Amniotic epithelial cell (primary cell): ENCODE measurements at places on chromosomes 16 and 17.

DNA sequence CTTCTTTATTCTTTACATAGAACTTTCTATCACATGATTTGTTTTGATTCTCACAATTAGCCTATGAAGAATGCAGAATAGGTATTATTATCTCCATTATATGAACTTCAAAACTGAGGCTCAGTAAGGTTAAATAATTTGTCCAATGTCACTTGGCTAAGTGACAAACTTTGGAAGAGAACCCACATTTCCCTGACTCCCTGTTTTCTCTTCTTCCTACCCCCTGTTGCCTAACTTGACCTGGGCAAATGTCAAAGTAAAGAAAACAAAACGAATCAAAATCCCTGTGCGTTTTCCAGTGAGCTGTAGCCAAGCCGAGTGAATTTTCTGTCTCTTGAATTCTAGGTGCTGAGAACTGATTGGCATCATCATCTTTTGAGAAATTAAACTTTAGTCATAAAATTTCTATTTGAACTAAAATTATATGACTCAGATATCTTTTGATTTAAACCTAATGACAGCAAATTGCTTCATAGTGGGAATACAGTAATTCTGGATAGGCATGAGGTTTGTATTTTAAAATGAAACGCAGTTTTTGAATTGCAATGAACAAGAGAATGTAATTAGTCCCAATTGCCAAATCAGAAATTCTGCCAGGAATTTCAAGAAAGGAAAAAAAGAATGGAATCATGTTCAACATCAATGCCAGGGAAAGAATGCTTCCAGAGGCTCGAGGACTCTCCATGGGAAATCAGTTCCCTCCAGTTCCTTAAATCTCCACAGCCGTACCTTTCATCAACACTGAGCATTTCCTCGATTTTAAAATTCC, 4.6 kb upstream of the NACA2 start:
- DNase-seq, result no peak

- no peak for DNase-seq
Measured at GRCh38 chr16:314795-315299, 31.9 kb downstream of the PDIA2 start.

- DNase-seq, result no peak
Measured at GRCh38 chr17:49573510-49574322, 2.0 kb upstream of the NXPH3 start.

GRCh38 chr16:53503991-53504663, 1.1 kb upstream of the AKTIP start:
- peak; percentile 29 for DNase-seq

GRCh38 chr17:5182597-5183409, 8.9 kb downstream of the ZNF594 start:
- no peak for DNase-seq

DNA sequence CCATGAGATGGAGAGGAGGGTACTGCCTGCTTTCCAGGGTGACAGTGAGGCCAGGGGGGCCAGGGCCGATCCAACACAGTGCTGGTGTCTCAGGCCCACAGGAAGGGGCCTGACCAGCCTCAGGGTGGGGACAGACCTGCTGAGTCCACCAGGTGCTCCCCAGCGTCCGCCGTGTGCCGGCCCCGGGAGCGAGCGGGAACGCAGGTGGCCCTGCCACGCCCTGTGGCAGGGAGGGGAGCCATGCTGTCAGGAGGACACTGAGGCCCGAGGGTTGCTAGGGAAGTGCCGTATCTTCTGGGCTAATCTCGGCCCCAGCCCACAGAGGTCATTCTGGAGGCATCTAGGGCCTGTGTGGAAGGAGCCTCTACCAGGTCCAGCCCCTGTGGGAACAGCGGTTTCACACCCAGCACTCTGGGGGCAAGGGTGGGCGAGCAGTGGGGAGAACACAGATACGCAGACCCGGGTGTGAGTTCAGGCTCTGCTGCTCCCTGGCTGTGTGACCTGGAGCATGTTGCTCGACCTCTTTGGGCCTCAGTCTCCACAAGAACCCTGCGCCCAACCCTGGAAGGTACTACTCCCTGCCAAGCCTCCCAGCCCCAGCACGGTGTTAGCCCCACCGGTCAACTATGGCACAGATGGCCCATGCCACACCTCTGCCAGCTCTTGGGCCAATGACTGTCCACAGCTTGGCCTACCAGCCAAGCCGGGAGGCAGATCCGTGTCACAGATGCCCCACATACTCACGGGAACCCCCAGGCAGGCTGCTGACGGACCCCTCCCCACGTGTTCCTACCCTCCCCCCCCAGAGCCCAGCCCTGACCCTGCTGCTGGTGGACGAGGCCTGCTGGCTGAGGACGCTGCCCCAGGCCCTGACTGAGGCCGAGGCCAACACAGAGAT, 43.9 kb upstream of the ZC3H18 start:
- no peak for DNase-seq

GRCh38 chr16:1788095-1788707, 5.3 kb downstream of the IGFALS start:
- DNase-seq, result no peak

DNA sequence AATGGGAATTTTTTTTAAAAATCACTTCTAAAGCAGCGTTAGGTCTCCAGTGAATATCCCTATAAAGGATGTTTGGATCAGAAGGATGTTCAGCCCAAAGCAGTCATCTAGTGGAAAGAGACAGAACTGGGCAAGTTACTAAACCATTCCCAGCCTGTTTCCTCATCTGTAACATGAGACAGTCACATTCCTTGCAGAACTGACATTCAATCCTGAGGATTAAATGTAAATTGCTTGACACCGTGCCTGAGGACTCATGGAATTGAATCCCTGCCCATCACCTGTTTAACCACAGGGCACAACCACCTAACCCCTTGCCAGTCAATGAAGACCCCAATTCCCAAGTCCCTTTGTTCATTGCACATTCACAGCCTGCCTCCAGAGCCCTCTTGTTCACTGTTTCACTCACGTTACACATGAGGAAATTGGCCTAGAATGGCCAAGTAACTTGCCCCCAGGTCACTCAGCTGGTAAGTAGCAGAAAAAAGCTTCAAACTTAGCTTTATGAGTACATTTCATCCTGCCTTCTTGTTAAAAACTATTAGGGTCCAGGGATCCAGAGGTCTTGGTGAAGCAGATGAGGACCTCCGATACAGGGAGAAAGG, 1.4 kb downstream of the CMTM2 start:
- DNase-seq, result peak; percentile 75

DNA sequence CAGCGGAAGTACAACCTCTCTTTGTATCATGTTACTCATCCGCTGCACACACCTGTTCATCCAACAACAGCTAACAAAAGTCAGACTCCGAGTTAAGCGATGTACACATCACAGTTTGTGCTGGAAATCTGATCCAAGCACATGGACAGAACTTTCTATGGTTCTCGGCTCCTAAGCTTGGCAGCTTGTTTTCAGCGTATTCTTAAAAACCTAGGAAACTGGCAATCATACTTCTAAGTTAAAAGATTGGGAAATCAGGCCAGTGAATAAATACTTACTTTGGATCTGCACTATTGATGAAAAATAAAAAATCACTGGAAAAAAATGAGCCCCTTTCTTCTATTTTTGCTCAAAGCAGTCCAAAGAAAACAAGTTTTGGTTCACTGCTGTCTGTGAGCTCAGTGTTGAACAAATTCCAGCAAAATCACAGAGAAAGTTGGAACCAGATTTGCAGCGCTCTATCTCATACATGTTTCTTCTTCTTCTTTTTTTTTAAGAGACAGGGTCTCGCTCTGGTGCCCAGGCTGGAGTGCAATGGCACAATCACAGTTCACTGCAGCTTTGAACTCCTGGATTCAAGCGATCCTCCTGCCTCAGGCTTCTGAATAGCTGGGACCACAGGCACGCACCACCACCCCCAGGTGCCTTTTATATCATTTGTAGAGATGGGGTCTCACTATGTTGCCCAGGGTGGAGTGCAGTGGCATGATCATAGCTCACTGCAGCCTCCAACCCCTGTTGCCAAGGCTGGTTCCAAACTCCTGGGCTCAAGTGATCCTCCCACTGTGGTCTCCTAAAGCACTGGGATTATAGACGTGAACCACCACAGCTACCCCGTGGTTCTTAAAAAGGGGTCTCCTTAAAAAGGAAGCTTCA, 71.6 kb upstream of the CREBBP start:
- DNase-seq, result no peak

DNA sequence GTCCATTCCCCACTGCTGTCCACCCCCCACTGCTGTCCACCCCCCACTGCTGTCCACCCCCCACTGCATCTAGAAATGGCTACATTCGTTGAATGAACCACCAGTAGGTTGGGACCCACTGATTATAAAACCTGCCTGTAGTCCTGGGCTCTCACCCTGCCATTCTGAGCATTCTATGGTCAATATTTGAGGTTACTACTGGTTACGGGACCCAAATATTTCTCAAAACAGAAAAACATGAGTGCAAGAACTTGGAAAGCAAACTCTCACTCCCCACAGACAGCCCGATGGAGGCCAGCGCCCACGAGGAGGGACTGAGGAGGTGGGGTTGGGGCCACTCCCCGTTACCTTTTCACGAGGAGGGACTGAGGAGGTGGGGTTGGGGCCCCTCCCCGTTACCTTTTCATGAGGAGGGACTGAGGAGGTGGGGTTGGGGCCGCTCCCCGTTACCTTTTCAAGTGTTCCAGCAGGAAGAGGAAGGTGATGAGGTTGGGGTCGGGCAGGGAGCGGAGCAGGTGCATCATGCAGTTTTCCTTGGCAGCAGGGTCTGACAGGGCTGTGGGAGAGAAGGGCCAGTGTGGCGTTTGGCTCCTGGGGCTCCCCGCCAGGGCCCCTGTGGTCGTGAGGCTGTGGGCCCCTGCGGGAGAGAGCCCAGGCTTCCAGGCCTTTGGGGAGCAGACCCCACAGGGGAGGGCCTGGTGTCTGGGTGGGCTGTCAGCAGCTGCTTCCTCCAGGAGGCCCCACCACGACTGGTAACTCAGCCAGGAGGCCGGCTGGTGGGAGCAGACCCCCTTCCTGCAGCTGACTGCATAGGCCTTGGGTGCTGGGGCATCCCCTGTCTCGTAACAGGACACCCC, 12.5 kb downstream of the TIMM22 start:
- no peak for DNase-seq

DNA sequence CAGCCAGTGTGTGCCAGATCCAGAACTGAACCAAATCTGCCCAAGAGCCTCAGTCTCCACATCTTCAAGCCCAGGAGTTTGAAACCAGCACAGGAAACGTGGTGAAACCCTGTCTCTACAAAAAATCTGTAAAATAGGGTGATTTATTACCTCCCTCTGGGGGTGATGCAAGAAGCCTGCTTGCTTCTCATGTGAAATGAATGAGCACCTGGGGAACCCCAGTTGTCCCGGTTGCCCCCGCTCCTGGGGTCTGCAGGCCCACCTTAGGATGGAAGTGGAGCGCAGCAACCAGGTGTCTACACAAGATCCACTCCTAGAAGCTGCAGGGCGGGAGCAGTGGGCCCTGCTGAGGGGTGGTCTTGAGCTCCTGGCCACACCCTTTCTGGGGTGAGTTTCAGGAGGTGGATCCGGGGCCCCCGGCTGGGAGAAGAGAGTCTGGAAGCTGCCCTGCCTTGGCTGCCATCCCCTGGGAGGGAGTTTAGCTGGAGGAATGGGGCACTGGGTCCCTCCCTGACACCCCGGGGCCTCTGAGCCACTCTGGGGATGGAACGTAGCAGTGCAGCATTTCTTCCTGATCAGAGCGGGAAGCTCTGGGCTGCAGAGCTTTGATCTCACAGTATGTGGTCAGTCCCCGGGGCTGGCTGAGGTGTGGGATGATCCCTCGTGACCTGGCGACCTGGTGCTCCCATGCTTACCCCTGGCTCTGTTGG, 117.8 kb downstream of the RAB11FIP4 start:
- no peak for DNase-seq

DNA sequence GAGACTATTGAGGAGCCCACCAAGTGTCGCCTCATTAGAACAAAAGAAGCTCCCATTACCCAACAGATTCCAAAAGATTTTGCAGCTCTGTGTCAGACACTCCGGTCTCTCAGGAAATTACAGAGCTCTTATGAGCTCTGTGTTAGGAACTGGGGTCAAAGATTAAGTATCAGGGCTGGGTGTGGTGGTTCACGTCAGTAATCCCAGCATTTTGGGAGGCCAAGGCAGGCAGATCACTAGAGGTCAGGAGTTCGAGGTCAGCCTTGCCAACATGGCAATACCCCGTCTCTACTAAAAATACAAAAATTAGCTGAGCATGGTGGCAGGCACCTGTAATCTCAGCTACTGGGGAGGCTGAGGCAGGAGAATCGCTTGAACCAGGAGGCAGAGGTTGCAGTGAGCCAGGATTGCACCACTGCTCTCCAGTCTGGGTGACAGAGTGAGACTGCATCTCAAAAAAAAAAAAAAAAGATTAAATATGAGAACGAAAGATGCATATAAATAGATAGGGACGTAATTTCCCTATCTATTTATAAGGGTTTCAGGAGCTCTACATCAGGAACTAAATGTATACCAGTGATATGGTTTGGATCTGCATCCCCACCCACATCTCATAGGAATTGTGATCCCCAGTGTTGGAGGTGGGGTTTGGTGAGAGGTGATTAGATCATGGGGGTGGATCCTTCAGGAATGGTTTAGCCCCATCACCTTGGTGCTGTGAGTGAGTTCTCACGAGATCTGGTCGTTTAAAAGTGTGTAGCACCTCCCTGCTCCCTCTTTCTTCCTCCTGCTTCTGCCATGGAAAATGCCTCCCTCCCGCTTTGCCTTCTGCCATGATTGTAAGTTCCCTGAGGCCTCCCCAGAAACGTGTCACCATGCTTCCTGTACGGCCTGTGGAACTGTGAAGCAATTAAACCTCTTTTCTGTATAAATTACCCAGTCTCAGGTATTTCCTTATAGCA, 111.4 kb downstream of the PRKCA start:
- DNase-seq, result no peak

DNA sequence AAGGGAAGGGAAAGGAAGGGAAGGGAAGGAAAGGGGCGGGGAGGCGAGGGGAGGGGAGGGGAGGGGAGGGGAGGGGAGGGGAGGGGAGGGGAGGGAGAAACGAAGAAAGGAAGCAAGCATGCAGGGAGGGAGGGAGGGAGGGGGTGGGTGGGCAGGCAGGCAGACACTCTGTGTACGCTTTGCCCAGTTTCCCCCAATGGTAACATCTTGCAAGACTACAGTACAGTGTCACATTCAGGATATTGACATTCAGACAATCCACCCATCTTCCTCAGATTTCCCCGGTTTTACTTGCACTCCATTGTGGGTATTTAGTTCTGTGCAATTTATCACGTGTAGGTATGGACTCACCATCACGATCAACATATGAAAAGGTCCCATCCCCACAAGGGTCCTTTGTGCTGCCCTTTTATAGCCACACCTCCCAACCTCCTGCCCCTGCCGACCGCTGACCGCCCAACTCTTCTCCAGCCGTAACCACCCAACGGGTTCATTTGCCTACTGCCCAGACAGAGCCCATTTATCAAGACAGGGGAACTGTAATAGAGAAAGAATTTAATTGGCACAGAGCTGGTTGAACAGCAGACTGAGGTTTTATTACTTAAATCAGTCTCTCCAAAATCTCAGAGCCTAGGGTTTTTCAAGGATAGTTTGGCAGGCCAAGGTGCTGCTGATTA, 91.4 kb upstream of the FA2H start:
- DNase-seq, result peak; percentile 22
